ENCODE measurements at places on chromosomes 12 and 14.

GRCh38 chr14:61343471-61343870, 22.1 kb downstream of the PRKCH start:
- DNase-seq, result no peak

DNA sequence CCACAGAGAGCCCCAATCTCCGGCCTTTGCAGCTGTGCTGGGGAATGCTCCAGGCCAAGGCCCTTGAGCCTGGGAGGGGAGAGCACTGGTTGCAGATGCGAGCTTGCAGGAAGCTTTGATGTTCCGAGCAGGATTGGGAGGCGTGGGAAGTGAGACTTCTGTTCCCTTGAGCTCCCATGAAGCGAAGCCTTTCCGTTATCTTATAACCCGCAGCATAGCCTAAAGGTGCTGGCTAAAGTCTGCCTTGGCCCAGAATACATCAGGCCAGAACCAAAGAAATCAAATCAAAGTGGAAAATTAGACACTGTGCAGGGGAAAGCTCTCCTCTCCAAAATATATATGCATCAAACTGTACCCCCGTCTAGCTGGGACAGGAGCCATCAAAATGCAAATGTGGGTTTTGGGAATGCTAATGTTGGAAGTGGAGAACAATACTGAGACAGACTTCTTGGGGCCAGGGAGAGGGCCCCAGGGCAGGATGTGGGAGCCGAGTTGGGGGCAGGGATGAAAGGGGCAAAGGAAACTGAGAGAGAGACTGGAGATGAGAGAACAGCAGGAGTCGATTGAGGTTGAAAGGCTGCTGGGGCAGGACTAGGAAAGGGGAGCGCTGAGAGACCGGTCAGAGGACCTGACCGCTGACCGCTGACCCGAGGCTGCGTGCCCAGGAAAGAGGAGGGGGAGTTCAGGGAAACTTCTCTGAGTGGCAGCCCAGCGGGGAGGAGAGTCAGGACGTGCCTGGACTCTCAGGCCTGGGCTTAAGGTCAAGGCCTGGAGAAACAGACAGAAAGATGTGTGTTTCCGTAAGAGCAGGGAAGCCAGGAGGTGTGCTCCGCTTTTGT, 152.2 kb upstream of the PARP11 start:
- DNase-seq, result no peak

GRCh38 chr14:61451891-61452400, 130.6 kb downstream of the PRKCH start:
- no peak for DNase-seq

DNA sequence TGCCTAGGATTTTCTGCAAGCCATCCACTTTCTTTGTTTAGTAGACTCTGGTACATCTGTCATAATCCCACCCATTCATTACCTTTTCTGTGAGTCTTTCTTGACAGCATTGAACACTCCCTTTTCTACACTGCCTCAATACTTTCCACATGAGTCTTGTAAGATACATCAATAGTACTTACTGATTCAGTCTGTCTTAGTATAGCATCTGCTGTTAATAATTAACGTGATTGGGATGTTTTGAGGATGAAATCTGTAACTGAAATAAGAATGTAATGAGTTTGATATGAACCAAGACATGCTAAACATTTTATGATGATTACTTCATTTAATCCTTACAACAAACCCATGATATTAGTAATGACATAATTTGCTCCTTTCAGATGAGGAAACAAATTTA, 196.2 kb upstream of the FOXG1 start:
- peak; percentile 58 for DNase-seq

- no peak for DNase-seq
Observed at GRCh38 chr12:43095669-43096280, 456.2 kb downstream of the ADAMTS20 start.

DNA sequence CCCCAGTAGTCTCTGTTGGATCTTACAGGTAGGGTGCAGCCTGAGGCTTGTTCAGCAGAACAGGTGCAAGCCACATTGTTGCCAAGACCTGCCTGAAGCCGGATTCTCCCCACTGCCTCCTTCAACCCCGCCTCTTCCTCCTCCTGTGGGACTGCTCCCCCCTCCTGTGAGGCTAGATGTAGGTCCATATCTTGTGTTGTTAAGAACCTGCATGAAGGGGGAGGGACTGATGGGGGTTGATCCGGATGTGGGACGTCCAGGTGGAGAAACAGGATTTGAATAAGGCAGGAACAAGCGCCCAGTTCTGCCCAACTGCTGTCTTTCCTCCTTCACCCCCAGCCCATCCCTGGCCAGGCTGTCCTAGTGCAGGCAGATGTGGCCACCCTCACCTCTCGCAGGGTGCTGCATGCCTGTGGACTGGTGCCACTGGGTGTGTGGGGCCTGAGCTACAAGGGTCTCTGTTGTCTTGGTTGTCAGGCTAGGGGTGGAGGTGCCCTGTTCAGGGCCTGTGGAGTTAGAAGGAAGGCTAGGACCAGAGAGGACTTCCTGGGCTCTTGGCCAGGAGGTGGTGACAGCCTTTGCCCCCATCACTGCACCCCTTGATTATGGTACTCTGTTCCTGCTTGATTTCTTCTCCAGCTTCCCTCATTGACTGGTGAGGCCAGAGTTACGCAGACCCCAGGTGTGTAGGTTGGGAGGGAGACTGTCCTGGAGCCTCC, 1.4 kb downstream of the NR4A1 start:
- no peak for DNase-seq
